ENCODE measurements at places on chromosomes 5 and 9.
A peak's percentile ranks its signal among the peaks of the same experiment; 100 is the strongest.

DNA sequence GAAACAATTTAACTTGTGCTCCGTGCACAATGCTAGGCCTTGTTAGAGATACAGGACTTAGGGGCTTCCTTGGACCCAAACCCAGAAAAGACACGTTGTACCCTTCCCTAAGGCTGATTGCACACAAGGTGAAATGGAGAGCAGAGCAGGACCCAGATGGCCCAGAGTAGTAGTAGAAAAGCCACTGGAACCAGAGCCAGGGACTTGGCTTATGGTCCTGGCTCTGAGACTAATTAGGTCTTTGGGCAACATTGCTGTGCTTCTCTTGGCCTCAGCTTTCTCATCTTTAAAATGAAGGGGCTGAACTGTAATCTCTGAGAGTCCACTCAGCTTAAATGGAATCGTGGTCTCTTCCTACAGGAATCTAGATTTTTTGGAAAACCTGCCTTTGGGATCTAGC lies 42.3 kb downstream of the EBF1 start:
- no peak for DNase-seq

DNA sequence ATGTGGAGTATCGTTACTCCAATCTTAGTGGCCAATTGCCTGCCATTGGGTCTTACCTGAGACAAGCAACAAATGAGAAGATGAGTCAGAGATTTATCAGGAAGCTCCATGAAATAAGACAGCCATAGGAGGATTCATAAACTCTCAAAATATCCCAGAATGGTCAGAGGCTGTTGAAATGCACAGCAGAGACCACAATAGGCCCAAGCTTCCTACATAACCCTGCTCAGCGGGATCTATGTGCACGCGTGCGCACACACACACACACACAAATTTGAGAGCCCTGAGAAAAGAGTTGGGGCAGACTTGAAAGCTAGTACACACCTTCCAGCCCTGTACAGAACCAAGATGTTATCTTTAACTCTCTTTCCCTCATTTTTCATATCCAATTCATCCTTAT lies 9.8 kb downstream of the UIMC1 start:
- DNase-seq = no peak

DNA sequence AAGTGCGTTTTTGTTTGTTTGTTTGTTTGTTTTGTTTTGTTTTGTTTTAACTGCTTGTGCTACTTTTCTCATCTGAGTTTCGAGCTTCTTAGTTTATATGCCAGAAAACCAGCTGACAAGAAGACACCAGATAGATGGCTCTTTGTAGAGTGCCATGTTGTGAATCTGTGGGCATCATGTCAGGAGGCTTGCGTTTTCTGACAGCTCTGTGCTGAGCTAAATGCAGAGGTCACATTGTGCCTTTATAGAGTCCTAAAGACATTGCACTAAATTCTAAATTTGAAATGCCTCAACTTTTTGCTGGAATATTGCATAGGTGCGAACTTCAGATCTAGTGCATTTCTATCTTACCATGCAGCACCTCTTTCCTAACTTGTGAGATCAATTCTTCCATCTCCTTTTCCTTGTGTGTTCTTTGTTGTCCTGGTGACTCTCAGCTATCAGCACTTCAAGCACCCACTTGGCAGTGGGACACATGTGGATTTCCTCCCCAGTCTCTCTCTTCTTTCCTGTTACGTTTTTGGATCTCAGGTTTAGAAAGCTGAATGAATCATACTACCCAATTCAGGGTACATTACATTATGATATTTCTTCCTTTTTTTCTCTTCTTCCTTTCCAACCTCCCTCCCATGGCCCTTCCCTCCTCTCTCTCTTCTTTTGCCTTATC lies 379.0 kb upstream of the RPS23 start:
- DNase-seq = no peak

DNA sequence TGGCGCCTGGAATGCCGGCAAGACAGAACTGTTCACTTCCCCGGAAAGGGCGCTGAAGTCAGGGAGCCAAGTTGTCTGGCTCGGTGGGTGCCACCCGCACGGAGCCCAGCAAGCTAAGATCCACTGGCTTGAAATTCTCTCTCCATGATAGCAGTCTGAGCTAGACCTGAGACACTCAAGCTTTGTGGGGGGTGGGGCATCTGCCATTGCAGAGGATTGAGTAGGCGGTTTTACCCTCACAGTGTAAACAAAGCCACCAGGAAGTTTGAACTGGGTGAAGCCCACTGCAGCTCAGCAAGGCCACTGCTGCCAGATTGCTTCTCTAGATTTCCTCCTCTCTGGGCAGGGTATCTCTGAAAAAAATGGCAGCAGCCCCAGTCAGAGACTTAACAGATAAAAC lies 277.4 kb downstream of the SLCO4C1 start:
- DNase-seq = no peak

DNA sequence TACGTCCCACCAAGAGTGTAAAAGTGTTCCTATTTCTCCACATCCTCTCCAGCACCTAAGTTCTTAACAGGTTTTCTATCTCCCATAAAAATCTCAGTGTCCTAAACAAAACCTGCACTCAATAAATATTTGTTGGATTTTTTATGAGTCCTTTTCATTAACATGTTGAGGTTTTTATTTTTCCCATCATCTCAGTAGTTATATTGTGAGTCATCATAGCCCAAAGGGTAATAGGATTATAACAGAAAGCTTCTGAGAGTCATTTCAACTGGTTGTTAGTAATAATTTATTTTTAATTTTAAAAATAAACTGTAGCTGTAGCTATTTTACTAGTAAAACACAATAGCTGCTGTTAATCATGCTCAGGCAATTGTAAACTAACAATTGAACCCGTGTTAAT lies 331.6 kb upstream of the SLC30A5 start:
- DNase-seq = no peak

DNA sequence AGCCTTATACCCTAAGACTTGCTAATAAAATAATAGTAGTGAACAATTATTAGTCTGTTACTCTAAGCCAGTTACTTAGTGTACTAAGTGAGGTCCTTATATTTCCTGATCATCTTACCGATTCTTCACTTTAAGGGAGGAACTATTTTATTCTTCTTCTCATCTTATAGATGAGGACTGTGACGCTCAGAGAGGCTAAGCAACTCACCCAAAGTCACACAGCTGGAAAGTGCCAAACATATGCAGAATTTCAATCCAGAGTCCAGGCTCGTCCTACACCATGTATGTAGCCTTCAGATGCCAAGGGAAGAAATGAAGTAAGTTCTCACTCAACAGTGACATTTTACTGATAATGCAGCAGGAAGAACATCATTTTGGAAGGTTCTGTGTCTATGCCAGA lies 34.4 kb upstream of the ARAP3 start:
- no peak for DNase-seq

GRCh38 chr5:150066901-150067396 lies 19.4 kb downstream of the CSF1R start:
- no peak for DNase-seq

GRCh38 chr5:31937226-31937625 lies 236.9 kb downstream of the GOLPH3 start:
- DNase-seq = no peak

DNA sequence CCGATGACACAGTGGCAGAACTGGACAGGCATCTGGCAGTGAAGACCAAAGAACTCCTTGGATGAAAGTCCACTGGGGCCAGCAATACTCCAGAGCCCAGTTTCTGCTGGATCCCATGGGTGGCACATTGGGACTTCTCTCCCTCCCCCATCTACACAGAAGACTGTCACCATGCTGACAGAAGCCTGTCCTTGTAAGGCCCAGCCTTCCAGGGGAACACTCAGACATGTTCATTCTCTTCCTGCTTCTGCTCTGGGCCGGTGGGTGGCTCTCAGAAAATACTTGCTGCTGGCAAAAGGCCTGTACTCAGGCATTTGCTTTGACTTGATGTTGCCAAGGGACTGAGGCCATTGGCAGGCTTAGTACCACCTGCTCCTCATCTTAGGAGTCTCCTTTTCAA lies 48.3 kb upstream of the PTGS1 start:
- no peak for DNase-seq

GRCh38 chr5:146055432-146055831 lies 49.9 kb downstream of the PLAC8L1 start:
- DNase-seq = no peak

DNA sequence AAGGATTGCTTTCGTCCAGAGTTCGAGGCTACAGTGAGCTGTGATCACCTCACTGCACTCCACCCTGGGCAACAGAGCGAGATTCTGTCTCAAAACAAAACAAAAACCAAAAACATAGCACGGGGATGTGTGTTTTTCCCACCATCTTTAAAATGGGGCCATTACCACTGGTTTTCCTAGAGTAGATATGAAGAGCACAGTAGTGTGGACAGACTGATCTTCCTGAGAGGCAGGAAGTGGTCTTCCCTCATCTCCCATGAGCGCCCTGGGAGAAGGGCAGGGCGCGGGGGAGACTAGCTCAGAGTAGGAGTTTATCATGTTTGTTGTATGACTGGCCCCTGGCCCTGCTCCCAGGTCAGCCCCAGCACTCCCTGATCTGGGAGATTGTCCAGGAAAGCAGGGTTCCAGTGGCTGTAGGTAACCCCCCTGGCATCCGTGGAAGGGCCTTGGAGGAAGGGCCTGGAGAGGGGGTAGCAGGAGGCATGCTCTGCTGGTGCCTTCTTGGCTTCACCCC lies 2.3 kb downstream of the SUSD3 start:
- DNase-seq = no peak

- DNase-seq = no peak
Observed at GRCh38 chr5:157972579-157972978, 113.6 kb upstream of the CLINT1 start.

- DNase-seq = peak; percentile 41
Observed at GRCh38 chr9:97501177-97501971, at the start of gene TMOD1. Gene TMOD1, plus strand, starts transcription at chr9:97501666. Its CDS starts 22,523 bp downstream, at chr9:97524189.

GRCh38 chr9:81430727-81431126 lies 258.6 kb downstream of the TLE1 start:
- no peak for DNase-seq

- DNase-seq = no peak
Observed at GRCh38 chr5:92460505-92460904, 1077.4 kb upstream of the ARRDC3 start.

DNA sequence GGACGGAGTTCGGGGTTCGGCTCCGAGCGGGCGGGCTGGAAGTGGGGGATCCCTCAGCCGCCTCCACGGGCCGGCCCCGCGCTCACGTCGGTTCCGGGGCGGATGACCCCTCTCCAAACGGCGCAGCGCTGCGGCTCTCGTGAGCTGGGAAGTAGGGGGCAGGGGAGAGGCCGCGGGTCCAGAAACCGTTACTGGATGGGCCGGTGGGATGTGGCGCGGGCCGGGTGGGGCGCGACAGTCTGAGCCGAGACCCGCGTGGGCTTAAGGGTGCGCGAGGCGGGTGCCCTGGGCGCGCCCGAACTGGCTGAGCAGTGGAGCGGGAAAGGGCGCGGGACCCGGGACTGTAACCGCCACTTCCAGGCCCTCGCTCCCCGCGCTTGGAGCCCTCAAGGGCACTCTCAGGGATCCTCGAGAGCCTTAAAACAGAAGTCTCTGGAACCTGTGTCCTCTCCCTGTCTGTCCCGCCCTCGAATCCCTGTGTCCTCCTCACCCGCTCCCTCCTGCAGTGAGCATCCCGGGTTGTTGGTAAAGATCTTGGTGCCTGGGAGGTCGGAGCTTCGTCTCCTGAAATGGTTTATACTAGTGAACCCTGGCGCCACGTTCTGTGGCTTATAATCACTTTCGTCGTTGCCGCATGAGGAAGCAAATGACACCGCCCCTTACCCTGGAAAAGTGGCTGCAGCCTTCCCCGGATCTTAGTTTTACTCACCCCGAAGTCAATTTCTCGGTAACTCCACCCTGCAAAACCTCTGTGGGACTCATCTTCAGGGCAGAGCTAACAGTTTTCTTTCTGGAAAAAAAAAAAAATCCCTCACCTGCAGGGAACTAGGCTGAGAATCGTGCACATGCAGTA lies 571 bp upstream of the MARCHF11 start:
- no peak for DNase-seq
